Body of pancreas (tissue), 4 donors: ENCODE measurements at places on chromosomes 3 and 15. TPM values are rescaled to one million over a fixed set of nuclear protein-coding genes. Genes with fewer than 3 reads are reported as not detected.

SPCS1 gene
- 59.9 TPM for total RNA-seq

ZNF774 gene
- total RNA-seq = 5.7 TPM

GRAMD1C gene
- total RNA-seq = 18.5 TPM

TMEM212 gene
- total RNA-seq = not detected

XCR1 gene
- total RNA-seq = not detected

MTHFS gene
- 29.3 TPM for total RNA-seq

DUOX2 gene
- under 0.01 TPM for total RNA-seq

NEK10 gene
- total RNA-seq = 0.78 TPM

TERC gene
- 79.1 TPM for total RNA-seq

DNA sequence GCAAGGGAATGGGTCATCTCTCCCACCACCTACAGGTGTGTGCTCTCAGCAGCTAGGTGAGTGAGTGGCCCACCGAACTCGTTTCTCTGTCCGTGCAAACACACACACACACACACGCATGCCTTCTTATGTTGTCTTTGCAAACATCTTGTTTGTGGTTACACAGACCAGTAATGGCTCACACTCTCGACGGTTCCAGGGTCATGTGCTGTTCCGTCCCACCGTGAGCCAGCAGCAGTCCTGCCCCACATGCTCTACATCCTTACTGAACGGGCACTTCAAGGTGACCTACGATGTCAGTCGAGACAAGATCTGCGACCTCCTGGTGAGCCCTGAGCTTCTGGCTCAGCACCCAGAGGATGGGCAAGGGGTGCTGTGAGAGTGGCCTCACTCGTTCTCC lies 4.3 kb downstream of the ITIH1 start:
- no peak for DNase-seq
- no peaks in the 10 kb centered on the region for H3K36me3 ChIP-seq
- no peak overlapping the region for H3K4me3 ChIP-seq
- no peak overlapping the region for H3K27ac ChIP-seq
- no peaks in the 10 kb centered on the region for H3K27me3 ChIP-seq

GRCh38 chr3:179404307-179404706 lies 47.0 kb downstream of the GNB4 start:
- no peak overlapping the region for H3K4me3 ChIP-seq
- no peak for DNase-seq
- H3K27ac ChIP-seq = no peak overlapping the region
- no peaks in the 10 kb centered on the region for H3K27me3 ChIP-seq
- H3K36me3 ChIP-seq = no peaks in the 10 kb centered on the region

DNA sequence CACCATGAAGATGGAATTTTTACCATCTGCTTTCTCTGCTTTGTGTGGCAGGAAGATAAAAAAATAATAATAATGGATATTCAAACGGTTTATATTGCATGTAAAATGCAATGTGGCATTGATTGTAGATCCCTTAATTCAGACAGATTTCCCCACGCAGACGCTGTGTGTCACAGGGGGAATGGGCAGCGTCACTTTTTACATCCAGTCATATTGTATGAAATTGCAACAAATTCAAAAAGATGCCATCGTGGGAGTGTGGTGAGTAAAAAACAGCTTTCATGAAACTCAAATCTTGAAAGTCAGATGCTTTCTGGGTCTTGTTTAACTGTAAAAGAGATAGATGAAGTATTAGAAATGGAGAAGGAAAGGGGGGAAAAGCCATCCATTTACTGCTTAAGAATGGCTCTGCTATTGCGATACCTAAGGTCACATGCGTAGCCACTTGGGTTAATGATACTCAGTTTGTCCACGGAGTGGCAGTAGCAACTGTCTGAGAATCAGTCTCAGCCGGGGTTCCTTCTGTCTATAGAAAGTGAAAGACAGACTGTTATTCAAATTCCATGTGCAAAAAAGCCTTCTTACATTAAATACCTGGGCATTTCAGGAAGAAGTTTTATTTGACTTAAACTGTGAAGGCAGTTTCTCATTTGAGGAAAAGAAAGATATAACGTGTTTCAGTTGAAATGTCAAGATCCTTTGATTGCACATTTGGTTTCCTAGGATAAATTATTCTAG lies 28.5 kb downstream of the BTD start:
- peak overlapping the region; percentile 15 for H3K27ac ChIP-seq
- no peaks in the 10 kb centered on the region for H3K36me3 ChIP-seq
- peak; percentile 84 for DNase-seq
- no peak overlapping the region for H3K4me3 ChIP-seq
- peaks cover 26% of the 10 kb centered on the region for H3K4me1 ChIP-seq

DNA sequence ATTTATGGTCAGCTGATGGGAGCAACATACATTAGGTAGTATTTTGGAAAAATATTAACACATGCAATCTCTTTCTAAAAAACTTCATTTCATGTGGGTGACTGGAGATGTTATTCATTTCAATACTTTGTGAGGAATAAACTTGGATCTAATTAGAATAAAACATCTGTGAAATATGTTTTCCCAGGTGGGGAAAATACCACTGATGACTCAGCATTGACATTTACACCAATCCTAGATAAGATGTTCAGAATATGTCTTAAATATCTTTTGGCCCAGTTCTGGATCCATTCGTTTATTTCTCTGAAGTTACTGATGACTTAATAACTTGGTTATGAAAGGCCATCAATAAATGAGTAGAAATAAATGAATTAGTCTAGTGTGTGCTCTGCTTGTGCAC lies 247.6 kb downstream of the CHST2 start:
- no peak overlapping the region for H3K27ac ChIP-seq
- H3K4me3 ChIP-seq = no peak overlapping the region
- H3K4me1 ChIP-seq = no peaks in the 10 kb centered on the region
- no peaks in the 10 kb centered on the region for H3K27me3 ChIP-seq

- DNase-seq = no peak
- H3K4me3 ChIP-seq = no peak overlapping the region
- no peaks in the 10 kb centered on the region for H3K36me3 ChIP-seq
- no peak overlapping the region for H3K27ac ChIP-seq
These were observed 283.1 kb downstream of the GABRG3 start for GRCh38 chr15:27254055-27254454.

DNA sequence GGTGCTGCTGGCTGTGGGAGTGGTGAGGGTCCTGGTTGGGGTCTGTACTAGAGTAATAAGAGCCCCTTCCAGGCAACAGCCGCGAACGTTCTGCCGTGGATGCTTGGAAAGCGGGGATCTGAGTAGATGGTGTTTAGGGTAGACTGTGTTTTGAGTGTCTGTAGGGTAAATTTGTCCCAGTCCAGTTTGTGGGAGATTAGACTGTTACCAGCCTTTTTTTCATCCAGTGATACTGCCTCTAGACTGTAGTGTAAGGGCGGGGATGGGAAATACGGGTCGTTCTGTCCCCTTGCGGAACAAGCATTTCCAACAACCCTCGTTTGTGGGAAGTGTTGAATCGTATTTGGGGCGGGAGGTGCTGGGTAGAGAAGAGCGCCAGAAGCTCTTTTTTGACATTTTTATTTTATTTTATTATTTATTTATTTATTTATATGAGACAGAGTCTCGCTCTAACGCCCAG lies 424 bp downstream of the HAUS2 start:
- H3K27ac ChIP-seq = peak overlapping the region; percentile 71
- H3K4me1 ChIP-seq = peaks cover 17% of the 10 kb centered on the region
- peak; percentile 25 for DNase-seq
- H3K27me3 ChIP-seq = no peaks in the 10 kb centered on the region
- no peaks in the 10 kb centered on the region for H3K36me3 ChIP-seq

DNA sequence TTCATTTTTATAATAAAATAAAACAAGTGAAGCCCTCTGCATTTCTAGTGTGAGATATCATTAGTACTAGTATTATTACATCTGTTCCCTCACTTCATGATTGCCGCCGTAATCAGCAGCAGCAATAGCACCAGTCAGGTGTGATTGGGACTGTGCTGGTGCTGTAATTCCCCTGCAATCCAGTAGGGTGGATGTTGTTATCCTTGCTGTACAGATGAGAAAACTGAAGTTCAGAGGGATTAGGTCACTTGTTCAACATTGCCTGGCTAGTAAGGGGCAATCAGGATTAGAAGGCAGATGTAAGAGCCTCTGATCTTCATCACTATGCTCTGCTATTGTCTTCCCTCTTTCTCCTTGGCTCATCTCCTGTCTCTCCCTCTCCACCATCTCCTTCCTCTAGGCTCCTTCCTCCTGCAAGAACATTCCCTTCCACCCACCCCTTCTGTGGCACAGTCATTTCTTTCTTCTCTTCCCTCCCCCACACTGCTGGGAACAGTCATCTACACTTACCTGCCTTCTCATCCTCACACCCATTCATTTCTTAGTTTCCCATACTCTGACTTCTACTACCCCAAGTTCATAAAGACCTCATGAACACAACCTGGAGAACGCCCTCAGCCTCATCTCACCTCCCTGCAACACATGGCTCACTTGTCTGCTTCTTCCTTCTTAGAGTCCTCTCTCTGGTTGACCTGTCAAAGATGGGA lies 29.7 kb downstream of the CRYGS start:
- H3K27ac ChIP-seq = no peak overlapping the region
- H3K4me1 ChIP-seq = no peaks in the 10 kb centered on the region
- H3K36me3 ChIP-seq = no peaks in the 10 kb centered on the region
- H3K27me3 ChIP-seq = no peaks in the 10 kb centered on the region

GRCh38 chr15:89412905-89413411 lies 78.3 kb upstream of the POLG start:
- DNase-seq = no peak
- H3K4me1 ChIP-seq = peaks cover 37% of the 10 kb centered on the region
- H3K36me3 ChIP-seq = no peaks in the 10 kb centered on the region

GRCh38 chr3:112390783-112391641 lies 58.1 kb downstream of the CD200 start:
- no peak overlapping the region for H3K27ac ChIP-seq
- no peak overlapping the region for H3K4me3 ChIP-seq
- H3K36me3 ChIP-seq = no peaks in the 10 kb centered on the region
- H3K27me3 ChIP-seq = no peaks in the 10 kb centered on the region
- DNase-seq = no peak
- no peaks in the 10 kb centered on the region for H3K4me1 ChIP-seq

- H3K27me3 ChIP-seq = no peaks in the 10 kb centered on the region
- no peak for DNase-seq
- no peak overlapping the region for H3K27ac ChIP-seq
- H3K36me3 ChIP-seq = no peaks in the 10 kb centered on the region
- H3K4me3 ChIP-seq = no peak overlapping the region
These were observed 9.0 kb downstream of the HCLS1 start for GRCh38 chr3:121651684-121652083.

DNA sequence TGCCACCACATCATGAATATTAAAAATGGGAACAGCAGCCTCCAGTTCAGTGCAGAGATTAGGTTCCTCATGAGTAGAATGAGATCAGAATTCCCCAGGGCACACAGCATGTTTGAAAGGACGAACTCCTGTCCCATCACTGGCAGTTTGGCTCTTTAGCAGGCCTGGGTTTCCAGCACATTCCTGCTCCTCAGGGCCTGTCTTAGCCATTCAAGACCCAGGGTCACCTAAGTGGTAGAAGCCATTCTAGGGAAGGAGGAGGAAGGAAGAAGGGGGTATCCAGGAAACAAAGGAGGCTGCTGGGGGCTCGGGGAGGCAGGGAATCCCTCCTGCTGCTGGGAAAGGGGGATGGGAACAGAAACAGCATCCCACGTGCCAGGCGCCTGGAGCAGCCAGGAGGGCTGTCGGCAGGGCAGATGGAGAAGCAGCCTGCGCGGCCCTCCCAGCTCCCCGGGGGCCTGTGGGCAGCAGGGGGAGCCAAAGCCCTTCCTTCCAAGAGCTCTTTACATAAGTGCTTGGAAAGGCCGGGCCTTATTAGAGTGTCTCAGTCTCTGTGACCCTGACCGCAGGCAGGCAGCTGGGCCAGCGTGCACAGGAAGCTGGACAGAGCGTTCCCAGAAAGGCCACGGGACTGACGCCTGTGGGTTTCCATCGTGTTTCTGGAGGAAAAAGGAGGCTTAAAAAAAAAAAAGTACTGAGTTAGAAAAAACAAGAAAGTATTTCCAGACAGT lies 24.7 kb downstream of the LOXL1 start:
- DNase-seq = peak; percentile 87
- H3K27me3 ChIP-seq = no peaks in the 10 kb centered on the region
- H3K36me3 ChIP-seq = no peaks in the 10 kb centered on the region
- peak overlapping the region; percentile 81 for H3K27ac ChIP-seq

GRCh38 chr15:52716536-52716935 lies 37.3 kb upstream of the ATOSA start:
- H3K36me3 ChIP-seq = no peaks in the 10 kb centered on the region
- H3K27ac ChIP-seq = no peak overlapping the region
- DNase-seq = no peak

DNA sequence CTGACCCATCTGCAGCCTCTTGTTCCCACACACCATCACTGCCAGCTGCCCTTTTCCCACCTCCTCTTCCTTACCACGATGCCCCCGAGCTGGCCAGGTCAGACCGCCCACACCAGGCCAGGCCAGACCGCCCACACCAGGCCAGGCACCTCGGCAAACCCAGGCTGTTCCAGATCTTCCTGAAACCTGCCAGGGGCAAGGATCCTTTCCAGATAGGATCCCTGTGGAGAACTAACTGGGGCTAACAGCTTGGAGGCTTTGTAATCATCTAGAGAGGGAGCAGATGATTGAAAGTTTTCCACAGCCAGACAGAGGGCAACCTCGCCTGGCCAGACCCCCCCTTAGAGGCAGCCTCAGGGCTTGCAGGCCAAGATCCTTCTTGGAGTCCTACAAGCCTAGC lies 287.3 kb upstream of the TLE3 start:
- no peaks in the 10 kb centered on the region for H3K27me3 ChIP-seq
- no peaks in the 10 kb centered on the region for H3K4me1 ChIP-seq
- no peak for DNase-seq

- DNase-seq = no peak
- no peaks in the 10 kb centered on the region for H3K27me3 ChIP-seq
- no peak overlapping the region for H3K4me3 ChIP-seq
- no peaks in the 10 kb centered on the region for H3K36me3 ChIP-seq
- H3K27ac ChIP-seq = peak overlapping the region; percentile 27
These were observed 70.7 kb upstream of the VEPH1 start for GRCh38 chr3:157573780-157574378.

DNA sequence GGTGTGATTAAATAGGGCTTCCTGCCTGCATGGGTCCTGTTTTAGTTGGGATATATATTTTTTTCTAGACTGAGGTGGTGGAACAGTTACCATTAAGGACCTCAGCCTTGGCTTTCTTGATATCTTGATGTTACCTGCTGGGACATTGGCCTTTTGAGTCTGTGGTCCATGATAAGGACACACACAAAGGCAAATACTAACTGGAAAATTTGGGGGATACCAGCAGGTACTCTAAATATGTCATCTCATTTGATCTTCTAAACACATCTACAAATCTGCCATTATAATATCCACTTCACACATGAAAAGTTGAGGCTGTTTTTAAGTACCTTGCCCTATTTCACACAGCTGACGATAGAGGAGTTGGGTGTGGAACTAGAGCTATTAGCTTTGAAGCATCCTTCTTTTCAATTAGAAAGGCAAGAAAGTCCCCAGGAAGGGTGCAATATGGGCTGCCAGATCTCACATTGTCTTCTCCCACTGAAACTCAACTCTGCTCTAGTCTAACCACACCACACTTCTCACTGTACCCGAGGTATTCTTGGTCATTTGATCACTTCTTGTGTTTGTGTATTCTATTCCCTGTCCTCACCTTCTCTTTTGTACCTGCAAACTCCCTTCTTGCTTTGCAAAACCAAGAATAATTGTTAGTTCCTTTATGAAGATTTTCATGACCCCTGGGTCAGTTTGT lies 288.3 kb upstream of the ICE2 start:
- H3K27me3 ChIP-seq = no peaks in the 10 kb centered on the region
- DNase-seq = no peak
- no peaks in the 10 kb centered on the region for H3K36me3 ChIP-seq
- H3K4me1 ChIP-seq = no peaks in the 10 kb centered on the region
- H3K27ac ChIP-seq = no peak overlapping the region
- H3K4me3 ChIP-seq = no peak overlapping the region

GRCh38 chr15:100966997-100967396 lies 47.8 kb downstream of the LRRK1 start:
- no peak overlapping the region for H3K27ac ChIP-seq
- H3K4me3 ChIP-seq = no peak overlapping the region
- H3K27me3 ChIP-seq = no peaks in the 10 kb centered on the region
- DNase-seq = no peak
- H3K36me3 ChIP-seq = no peaks in the 10 kb centered on the region
